AG20443 (cell line): ENCODE measurements at places on chromosomes 5 and 9.
A peak's percentile ranks its signal among the peaks of the same experiment; 100 is the strongest.

- DNase-seq: no peak
These were observed 3.8 kb downstream of the SMARCA2 start for GRCh38 chr9:2018764-2019558.

- DNase-seq: no peak
These were observed 28.6 kb upstream of the CDKN2AIPNL start for GRCh38 chr5:134440201-134440755.

GRCh38 chr5:181028032-181028819 lies 11.8 kb upstream of the BTNL9 start:
- no peak for DNase-seq

GRCh38 chr5:132410451-132411303 lies 41.2 kb downstream of the SLC22A5 start:
- DNase-seq: peak; percentile 86

DNA sequence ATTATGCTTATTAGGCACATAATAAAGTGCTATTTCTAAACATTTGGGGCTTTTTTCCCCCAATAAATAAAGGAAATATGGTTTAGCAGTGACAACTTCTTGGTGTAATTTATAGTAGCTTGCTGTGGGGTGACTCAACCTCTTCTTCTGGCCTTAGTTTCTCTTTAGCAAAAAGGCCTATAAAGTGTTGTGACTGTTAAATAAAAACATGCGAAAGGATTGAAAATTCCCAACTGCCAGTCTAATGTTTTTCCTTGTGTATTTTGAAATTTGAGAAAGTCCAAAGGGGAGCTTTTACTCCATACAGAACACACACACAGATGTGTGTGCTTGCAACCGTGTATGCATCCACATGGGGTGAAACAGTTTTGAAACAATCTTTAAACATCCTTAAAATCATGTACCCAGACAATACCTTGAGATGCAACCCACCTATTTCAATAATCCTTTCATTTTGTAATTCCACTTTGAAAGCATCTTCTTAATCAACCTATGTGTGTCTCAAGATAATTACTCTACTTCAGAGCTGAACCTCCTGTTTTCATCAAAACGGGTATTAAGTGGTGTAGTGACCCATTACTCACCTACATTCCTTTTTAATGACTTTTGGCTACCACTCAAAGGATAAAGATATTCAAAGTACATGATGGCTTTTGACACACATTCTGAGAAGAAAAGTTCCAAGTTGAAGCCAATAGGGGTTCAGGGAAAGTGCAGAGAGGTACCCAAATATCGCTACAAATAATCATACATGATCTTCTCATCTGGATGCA lies 123.8 kb downstream of the DROSHA start:
- DNase-seq: no peak

GRCh38 chr5:112174959-112175594 lies 244.0 kb downstream of the EPB41L4A start:
- peak; percentile 59 for DNase-seq

GRCh38 chr9:91191411-91192380 lies 170.0 kb downstream of the AUH start:
- no peak for DNase-seq

GRCh38 chr5:79535477-79536192 lies 21.7 kb upstream of the HOMER1 start:
- no peak for DNase-seq

- DNase-seq: no peak
These were observed 32.9 kb downstream of the NXNL2 start for GRCh38 chr9:88567870-88568269.

DNA sequence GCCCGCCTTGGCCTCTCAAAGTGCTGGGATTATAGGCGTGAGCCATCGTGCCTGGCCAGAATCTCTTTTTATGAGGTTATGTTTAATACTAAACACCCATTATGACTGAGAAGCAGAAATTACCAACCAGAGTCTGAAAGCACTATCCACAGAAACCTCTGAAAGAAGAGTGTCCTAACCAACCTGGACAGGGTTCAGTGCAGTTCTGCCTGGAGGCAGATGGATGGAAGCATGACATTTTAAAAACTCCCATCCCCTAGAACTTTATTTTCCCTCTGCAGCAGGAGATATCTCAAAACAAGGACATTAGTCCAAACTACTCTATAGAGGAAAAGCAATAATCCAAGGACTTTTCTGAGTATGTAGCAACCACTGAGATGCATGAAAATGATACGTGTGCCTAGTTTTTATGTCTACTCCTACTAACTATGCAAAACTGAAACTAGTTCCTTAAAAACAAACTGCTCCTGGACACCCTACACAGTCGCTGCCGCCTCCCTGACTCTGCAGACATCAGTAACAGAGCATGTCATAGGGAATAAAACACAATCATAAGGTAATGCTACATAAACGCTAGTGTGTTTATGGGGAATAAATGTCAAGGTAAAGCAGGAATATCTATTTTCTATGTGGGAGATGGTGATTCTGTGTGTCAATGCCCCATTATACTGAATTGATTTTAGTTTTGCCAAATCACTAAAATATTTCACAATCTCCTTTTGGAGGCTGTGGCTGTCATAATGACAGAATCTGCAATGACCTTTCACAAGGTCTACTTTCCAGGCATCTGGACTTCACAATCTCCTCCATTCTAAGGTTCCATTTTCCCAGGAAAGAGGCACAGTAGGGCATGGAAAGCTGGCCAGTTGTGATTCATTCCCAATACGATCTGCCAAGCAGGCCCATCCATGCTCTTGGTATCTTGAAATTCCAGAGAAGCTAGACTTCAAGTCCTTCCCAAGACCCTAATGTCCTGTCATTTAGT lies 122.8 kb downstream of the SIL1 start:
- peak; percentile 59 for DNase-seq

GRCh38 chr9:134716067-134716466 lies 74.5 kb downstream of the COL5A1 start:
- DNase-seq: no peak

GRCh38 chr5:51657340-51658240 lies 274.3 kb downstream of the ISL1 start:
- no peak for DNase-seq

DNA sequence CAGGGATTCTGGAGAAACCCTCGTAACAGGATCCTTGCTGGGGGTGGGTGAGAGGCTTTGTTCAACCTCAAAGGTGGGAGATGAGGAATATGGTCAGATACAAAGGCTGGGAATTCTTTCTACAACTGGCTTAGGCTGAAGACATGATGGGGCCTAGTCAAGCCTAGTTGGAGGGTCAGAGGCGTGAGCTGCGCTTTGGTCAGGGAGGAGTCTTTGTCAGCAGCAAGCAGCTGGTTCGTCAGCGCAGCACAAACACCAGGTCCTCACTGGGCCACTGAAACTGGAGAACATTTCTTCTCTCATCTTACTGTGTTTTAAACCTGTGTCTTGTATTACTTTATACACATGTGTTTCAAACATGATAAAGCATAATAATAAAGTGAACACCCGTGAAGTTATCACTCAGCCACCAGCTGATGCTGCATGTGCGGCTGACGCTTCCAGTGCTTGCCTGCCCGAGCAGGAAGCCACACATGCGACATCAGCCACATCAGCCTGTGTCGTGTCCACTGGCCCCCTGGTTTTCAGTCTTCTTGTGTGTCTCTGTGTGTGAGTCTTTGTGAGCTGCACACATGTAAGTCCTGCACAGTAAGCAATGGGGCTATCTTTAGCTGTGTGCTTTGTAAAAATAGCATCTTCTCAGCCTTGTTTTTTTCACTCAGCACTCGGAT lies 81.5 kb downstream of the WNK2 start:
- peak; percentile 9 for DNase-seq

DNA sequence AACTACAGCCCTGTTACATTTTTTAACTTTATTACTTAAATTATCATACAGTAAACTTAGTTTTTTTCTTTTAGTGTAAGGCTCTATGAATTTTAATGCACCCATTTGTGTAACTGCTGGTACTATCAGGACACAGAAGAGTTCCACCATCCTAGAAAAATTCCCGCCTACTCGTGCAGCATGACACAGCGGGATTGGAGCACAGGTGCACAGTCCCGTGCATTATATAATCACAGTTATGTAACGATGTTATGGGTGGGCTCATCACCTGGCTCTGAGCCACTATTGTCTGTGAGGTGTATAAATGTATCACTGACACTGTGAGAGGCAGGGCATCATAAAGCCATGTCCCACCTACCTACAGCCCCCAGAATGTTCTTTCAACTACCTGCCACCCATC lies 80.7 kb downstream of the DRD1 start:
- no peak for DNase-seq

DNA sequence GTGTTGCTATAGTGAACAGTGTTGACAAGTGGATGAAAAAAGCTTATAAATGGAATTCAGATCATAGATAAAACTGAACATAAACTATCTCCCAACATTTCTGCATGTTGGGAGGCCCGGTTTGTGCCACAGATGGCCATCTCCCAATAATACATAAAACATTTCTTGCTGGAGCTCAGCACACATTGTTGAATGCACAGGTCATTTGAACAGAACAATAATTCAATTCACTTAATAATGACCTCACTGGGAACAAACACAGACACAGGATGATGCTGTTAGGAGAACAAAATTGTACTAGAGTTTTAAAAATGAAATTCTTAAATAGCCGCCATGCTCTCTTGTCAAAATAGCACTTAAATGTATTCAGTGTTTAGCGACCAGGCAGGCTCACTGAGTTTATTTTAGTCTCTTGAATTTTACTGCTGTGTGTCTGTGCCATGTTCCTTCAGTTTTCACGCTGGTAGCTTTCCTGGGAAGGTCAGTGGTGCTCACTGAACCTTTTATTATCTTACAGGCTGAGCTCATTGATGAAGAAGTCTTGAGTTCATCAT lies 85.0 kb upstream of the SSBP2 start:
- DNase-seq: no peak

DNA sequence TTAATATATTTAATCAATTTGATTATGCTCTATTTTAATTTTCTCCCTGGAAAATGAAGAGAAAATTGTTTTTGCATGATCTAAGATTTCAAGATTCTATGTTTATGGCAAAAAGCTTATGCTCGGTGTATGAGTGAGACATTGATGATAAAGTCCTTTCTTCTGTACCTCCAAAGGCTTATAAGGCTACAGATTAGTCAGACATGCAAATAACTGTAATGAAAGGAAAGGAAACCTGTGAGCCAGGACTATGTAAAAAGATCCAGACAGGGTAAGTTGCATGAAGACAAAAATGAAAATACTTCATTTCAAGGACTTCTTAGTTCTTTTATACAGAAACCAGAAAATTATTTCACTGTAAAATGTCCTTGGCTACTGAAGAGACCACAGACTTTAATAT lies 52.2 kb upstream of the EDIL3 start:
- no peak for DNase-seq

- no peak for DNase-seq
These were observed 56.7 kb downstream of the LRSAM1 start for GRCh38 chr9:127507751-127508648.

GRCh38 chr5:178590141-178590923 lies at the start of gene COL23A1:
TSS of gene COL23A1 (minus strand) at chr5:178590393.
- peak; percentile 64 for DNase-seq

- DNase-seq: no peak
These were observed 77.8 kb downstream of the MUSK start for GRCh38 chr9:110746211-110746930.

DNA sequence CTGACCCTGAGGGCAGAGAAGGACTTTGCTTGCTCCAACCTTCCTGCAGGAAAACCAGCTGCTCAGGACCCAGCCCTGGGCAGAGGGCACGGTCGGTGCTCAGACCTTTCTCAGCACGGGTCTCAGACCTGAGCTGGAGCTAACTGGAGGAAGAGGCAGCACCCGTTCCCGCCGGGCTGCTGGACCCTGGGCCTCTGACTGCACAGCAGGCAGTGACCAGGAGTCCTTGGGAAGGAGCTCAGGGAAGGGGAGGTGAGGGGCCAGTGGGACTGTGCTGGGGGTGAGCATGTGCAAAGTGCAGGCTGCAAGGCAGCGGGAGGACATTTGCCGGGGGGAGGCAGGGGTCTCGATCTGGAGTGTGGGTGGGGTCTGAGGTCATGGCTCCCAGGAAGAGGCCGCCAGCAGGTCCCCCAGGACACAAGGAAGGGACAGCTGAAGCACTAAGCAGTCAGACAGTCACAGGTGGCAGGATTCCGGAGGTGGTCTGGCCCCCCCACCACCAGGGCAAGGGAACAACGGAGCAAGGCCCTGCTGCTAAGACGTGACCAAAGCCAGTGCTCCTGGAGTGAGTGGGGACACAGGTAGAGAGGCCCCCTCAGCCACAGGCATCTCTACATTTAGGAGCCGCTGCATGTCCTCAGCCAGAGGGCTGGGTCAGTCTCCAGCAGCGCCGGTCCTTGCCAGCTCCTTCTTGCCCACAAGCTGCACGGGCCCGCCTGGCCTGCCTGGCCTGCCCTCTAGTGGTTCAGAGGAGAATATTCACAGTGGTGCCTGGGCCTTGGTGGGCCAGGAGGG lies 4.8 kb upstream of the DPM2 start:
- DNase-seq: peak; percentile 82

- DNase-seq: peak; percentile 71
These were observed 25.8 kb upstream of the HSD17B3 start for GRCh38 chr9:96327694-96328352.
